ENCODE measurements at places on chromosomes 6 and 20.

- no peak for DNase-seq
These were observed 11.6 kb upstream of the EZR start for GRCh38 chr6:158830736-158831135.

- no peak for DNase-seq
These were observed 174.9 kb downstream of the ANKRD60 start for GRCh38 chr20:58053391-58054055.

DNA sequence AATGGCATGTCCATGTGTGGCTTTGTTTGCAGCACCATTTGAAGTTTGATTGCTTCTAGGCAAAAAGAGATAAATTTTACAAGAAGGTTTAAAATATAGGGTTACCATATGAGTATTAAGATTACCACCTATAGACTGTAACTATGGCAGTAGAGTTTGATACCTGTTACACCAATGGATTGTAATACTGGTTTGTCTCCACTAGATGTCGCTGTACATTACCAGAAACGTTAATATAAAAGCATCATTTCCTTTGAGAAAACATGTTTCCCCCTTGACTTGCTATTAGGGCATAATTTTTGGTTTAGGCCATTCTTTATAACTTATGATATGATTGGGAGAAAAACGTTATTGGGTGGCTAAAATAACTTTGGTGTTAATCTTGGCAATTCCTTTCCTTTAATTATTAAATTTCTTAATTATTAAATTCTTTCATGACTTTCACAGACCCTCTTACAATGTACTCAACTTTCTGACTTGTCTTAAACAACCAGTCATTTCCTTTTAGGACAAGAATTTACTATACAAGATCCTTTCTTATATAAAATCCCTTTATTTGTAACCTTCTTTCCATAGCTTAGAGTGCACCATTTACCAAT is 42.8 kb downstream of the HLA-DPB1 start:
- DNase-seq, result peak; percentile 25

- no peak for DNase-seq
These were observed 212.0 kb downstream of the PLCB1 start for GRCh38 chr20:8344106-8344505.

- DNase-seq, result no peak
These were observed 47.1 kb upstream of the ENTPD6 start for GRCh38 chr20:25148181-25148981.

DNA sequence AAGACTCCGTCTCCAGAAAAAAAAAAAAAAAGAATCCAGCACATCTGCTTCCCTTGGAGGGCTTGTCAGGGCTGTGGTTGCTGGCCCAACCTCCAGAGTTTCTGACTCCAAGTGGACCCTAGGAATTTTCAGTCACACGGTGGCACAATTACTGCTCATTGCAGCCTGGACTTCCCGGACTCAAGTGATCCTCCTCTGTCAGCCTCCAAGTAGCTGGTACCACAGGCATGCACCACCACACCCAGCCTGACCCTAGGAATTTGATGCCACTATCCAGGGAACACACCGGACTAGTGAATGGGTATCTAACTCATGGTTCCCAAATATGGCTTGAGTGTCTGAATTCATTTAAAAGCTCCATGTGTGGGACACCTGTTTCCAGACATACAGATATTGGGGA is 9.8 kb upstream of the MAPRE1 start:
- no peak for DNase-seq

DNA sequence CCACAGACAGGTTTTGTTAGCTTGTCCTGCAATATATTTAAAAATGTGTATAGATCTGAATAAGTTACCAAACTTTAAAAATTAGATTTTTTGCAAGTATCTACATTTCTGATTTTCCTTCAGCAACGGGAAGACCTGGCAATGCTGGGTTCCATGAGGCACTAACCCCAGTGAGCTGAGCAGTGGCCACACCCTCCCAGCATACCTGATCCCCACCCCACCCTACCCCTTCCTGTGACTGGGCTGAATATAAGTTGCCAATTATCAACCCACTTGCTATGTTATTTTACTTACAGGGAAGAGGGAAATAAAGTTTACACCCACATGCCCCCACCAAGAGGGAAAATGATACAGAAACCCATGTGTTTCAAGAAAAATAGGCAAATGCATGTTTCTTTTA is 70.3 kb upstream of the RALGAPA2 start:
- no peak for DNase-seq

GRCh38 chr20:49387581-49387939 is 94.9 kb downstream of the KCNB1 start:
- DNase-seq, result no peak

GRCh38 chr20:33674294-33675135 is at the start of gene NECAB3:
Gene NECAB3, minus strand, starts transcription at chr20:33674428. Its CDS starts 76 bp downstream, at chr20:33674352.
- DNase-seq, result peak; percentile 77

DNA sequence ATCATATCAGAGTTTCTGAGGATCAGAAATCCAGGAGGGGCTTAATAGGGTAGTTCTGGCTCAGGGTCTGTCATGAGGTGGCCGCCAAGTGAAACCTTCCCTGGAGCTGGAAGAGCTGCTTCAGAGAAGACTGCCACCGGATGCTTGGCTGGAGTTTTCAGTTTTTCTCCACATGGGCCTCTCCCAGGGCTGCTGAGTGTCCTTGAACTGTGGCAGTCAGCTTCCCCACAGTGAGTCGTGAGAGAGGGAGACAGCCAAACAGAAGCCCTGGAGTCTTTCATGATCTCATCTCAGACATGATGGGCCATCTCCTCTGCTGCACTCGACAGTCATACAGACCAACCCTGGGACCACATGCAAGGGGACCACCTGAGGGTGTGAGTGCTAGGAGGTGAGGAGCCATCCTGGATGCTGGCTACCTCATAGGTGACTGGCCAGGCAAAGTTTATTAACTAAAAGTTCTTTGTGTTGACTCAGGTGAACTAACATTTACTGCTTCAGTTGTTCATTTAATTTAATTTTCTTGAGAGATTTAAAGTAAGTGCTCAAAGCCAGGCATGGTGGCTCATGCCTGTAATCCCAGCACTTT is 71.5 kb downstream of the SHLD1 start:
- DNase-seq, result no peak

DNA sequence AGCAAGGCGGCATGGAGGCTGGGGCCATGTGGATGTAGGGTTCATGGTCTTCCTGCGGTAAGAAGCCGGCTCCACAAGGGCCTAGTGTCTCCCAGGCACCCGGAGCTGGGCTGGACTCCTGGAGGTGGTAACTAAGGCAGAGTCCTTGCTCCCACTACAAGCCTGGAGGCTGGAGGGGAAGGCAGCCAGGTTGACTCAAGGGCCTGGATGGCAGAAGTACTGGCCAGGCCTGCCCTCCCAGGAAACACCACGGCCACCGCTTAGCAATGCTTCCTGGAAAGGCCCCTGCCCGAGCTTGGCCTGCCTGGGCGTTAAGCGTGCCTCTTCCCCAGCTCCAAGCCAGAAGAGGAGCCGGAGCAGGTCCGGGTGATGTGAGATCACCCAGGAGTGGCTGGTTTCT is 182.0 kb downstream of the ZDHHC14 start:
- DNase-seq, result no peak

- no peak for DNase-seq
These were observed 14.4 kb downstream of the ADTRP start for GRCh38 chr6:11764250-11764604.

DNA sequence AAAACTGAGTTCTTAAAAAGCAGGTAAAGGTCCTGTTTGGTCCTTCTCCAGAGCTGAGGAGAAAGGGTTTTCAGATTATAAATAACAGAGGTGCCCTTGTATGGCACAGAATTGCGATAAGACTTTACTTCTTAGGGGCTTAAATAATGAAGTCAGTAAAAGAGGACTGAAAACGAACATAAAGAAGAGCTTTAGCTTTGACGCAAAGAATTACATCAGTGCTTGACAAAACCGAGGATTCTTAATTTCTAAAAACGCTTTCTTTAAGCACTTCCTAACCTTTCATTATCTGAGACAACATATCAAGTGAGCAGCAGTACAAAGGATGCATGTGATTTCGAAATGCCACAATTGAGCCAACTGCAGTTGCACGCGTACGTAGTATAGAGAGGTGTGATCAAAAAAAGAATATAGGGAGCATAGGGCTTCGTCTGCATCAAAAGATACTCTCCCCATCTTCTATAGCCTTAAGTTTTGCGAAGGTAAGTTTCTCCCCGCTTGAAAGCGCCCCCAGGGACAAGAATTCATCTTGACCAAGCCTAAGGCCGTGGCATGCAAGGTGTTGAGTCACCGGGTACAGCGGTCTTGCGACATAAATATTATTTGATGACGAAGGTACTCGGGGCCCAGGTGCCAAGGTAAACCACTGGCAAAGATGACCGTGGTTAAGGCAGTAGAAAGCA is 778 bp upstream of the LOC128125822 start:
- peak; percentile 73 for DNase-seq

DNA sequence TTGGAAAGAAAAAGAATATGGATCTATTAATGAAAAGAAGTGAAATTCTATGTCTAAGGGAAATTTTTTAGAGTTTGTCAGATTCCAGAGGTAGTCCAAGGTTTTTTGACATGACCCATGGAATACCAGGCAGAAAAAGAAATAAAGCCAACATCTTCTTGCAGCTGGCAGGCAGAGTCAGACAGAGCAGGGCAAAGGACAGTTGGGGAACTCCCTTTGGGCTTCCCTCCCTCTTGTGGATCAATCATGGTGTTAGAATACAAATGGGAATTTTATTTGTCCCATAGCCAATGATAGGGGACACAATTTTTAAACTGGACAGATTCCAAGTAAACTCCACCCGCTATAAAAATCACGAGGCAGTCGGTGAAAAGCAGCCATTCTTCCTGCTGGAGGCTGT is 92.1 kb upstream of the TAB2 start:
- DNase-seq, result no peak

DNA sequence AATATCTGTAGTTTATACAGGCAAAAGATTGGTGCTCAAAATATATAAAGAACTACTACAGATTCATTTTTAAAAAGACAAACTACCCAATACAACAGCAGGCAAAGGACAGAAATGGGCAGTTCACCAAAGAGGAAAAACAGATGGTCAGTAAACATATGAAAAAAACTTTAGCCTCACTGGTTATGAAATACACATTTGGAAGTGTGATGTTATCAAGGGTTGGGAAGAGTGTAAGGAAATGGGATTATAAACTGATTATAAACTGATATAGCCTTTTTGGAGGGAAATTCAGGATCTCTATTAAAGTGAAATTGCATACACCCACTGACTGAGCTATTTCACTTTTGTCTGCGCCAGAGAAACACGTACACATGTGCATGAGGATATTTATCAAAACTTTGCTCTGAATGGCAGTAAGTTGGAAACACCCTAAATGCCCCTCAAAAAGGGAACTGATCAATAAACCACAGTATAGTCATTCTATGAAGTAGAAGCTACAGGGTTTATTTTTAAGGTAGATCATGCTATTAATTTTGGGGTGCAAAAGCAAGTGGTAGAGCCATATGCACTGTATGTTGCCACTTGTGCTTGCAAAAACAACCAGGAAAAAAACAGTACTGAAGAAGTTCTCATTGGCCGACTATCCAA is 32.2 kb upstream of the ARFGEF2 start:
- DNase-seq, result no peak

GRCh38 chr20:59163631-59164530 is at the start of gene ZNF831:
Gene ZNF831, plus strand, starts transcription at chr20:59163821. Its CDS starts 27,199 bp downstream, at chr20:59191020.
- no peak for DNase-seq

DNA sequence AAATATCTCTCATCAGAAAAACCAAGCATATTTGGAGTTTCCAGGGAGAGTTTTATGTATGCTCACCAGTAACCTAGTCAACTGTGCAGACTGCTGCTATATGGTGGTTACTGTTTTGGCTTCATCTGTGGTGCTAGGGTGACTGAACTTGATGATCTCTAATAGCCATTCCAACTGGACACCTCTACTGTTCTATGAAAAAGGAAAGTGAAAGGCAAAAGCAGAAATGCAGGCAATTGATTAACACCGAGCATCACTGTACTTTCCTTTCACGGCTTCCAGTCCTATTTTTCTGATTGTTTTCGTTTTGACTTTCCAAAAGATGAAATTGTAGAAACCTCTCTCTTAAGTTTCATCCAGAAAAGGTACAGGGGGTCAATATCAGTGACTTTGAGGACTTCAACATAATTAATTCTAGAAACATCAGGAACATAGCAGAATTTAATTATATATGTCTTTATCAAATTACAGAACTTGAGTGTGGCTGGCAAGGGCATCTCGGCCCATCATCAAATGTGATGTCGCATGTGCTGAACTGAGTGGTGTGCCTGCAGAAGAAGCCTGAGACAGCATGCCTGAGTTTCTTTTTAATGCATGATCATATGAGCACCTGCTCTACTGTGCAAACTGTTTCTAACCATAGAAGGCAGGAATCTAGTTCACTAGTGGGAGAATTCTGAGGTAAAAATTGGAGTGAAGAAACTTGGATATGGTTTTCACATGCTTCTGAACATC is 464.3 kb upstream of the FLRT3 start:
- no peak for DNase-seq

DNA sequence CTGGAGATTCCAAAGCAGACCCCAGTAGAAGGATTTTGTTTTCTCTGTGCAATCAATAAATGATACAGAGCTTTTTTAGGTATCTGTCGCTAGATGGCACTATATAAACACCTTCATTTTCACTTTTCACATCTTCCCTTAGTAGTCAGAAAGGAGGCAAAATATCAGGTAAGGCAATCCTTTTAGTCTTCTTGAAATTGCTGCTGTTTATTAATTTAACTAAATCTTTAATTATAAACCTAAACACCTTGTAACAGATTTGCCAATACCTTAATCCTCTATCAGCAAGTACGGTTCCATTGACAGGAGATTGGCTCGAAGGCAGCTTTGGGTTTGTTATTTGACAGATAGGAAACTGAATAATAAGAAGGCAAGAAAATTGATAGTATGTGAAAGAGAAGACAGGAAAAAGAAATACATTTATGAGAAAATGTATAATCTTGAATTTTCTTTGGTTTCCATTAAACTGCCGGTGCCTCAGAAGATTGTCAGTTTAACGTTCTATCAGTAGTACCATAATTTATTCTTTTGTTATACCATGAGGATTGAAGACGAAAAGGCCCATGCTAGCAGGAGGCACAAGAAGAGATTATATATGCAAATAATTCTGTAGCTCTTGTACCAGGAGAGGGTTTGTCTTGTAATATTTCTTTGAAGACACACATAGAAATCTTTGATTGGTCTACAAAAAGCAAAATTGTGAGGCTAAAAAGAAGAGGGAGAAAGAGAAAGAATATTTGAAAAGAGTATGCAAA is 23.5 kb upstream of the IBTK start:
- peak; percentile 57 for DNase-seq

- DNase-seq, result no peak
These were observed 33.0 kb downstream of the AKIRIN2 start for GRCh38 chr6:87669051-87669450.

GRCh38 chr20:59811681-59812171 is 121.7 kb downstream of the SYCP2 start:
- no peak for DNase-seq

DNA sequence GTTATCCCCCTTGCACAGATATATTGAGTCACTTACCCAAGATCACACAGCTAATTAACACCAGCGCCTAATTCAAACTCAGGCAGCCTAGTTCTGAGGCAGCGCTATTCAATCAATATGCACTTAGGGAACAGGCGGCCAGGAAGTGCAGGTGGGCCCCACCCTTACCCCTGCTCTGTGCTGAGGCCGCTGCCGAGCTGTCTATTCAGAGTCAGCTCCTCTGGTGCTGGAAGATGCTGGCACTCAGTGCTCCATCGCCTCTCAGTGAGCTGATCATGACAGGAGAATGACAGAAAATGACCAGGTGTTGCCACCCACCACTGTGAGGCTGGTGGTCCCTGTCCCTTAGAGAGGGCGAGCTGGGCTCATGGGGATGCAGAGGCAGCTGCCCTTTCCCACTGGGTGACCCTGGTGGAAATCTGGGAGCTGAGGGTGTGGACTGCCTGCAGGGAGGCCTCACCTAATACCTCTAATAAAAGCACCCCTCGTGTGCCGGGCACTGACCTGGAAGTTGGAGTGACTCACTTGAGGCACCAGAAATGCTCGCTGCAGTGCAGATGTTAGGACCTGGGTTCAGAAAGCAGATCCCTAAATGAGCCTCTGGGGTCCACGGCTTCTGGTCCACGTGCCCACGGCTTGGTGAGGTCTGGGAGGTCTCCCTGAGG is 42.5 kb upstream of the CD93 start:
- no peak for DNase-seq
